ENCODE measurements at places on chromosomes 6 and 20.
A peak's percentile ranks its signal among the peaks of the same experiment; 100 is the strongest.

DNA sequence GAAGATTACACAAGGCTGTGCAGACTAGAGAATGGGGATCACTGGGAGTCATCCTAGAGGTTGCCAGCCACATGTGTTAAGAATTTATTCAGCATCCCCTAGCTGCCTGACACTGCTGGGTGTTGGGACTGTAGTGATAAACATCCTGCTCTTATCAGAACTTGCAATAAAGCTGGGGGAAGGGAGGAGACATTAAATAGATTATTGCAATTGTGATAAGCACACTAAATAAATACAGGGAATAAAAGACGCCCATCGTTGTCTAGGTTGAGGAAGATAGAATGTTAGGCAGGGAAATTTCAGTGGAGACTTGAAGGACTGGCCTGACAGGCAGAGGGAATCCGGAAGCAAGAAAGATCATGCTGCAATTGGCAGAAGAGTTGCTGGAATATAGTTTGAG, 33.2 kb upstream of the TRAM2 start:
- no peak for DNase-seq

GRCh38 chr20:3783068-3783489, 1.8 kb upstream of the SPEF1 start:
- peak; percentile 36 for DNase-seq

DNA sequence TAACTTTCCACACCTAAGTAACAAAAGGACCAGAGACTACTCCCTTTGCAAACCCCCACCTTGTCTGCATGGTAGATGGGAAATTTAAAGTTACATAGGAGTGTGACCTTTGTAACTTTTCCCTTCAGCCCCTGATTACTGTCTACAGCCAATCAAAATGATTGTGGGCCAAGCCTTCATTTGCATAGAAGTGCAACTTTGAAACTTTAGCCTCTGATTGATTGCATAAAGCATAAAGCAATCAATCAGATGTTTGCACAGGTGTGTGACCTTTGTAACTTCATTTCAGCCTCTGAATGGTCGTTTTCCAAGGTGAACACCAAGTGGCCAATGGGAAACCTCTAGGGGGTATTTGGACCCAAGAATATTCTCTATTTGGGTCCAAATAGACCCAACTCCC, 46.1 kb downstream of the PRKN start:
- DNase-seq: no peak

DNA sequence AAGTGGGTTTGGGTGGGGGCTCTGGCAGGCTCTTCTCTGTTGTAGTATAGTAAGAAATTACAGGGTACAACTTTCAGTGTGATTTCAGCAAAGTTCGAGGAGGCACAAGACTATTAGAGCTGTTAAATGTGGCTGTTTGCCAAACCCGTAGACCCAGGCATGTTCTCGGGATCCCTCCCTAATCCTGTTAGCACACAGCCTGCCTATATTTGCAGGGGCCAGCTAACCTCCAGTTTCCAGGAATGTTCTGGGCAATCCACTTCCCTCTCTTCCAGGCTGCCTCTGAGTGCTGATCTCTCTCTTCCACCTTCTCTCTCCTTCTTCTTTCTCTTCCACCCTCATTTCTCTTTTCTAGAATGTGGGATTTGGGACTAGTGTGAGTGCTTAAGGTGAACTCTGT, 34.8 kb upstream of the ZFP64 start:
- DNase-seq: no peak

GRCh38 chr6:130697271-130697994, 129.8 kb upstream of the SMLR1 start:
- DNase-seq: no peak

DNA sequence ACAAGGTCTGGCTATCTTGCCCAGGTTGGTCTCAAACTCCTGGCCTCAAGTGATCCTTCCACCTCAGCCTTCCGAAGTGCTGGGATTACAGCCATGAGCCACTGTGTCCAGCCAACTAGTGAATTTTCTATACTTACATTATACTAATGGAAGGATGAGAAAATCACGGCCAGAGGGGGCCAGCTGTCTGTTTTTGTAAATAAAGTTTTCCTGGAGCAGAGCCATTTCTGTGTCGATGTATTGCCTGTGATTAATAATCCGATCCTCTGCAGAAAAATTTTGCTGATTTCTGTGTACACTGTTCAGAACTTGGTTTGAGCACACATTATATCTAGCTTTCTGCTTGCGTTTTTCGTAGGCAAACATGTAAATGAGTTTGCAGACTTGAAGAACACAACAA, 28.8 kb downstream of the PTPRT start:
- DNase-seq: no peak

DNA sequence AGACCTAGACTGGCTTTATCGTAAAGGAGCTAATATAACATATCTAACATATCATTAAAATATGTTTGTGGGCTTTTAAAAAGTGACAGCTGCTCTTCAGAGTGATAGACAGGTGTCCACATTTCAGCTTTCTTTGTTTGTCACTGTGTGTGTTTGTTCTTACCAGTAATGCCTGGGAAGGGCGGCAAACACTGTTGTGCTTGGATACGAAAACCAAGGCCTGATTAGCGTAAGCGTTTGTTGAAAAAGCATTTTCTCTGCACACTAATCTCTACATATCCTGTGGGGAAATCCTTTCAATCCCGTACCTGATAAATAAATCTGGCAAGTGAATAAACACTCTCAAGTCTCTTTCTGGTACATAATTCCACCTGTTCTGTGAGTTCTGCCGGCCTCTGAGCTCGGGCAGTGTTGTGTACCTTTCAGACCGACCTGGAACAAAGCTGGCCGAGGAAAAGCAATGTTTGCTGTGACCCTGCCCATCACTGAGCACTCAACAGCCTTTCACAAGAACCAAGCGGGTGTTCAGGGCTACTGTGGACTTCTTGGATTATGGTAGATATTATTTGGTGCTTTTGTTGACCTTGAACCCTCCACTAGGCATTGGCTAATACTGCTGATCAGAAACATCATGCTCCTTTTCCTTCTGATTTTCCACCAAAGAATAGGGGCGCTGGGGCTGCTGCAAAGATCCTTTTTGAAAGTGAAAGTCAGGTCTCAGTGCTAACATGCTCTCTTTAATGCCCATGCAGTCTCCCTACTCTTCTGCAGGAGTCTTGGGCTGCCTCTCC, 100.4 kb downstream of the CD83 start:
- no peak for DNase-seq

GRCh38 chr20:42051921-42052320, 433.7 kb upstream of the CHD6 start:
- no peak for DNase-seq

- DNase-seq: no peak
Measured at GRCh38 chr20:39146394-39146793, 184.2 kb downstream of the DHX35 start.

- no peak for DNase-seq
Measured at GRCh38 chr6:69280858-69281257, 516.0 kb downstream of the LMBRD1 start.

GRCh38 chr6:36297511-36297910, 27.7 kb downstream of the PNPLA1 start:
- DNase-seq: no peak

DNA sequence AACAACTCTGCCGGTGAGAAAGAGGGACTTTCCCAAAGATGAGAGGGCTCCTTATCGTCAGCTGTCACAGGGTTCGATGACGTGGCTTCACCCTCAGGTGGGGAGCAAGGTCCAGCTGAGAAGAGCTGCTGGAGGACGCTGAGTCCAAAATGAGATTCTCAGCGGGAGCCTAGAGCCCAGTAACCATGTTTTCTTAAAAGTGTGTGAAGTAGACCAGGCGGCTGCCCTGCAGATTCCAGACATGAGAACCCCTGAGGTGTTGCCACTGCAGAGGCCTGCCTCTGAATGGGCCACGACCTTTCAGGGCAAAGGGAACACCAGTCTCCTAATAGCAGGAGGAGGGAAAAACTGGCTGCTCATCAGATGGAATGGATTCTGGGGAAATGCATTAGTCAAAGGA, 375.1 kb downstream of the BTBD9 start:
- DNase-seq: peak; percentile 63

DNA sequence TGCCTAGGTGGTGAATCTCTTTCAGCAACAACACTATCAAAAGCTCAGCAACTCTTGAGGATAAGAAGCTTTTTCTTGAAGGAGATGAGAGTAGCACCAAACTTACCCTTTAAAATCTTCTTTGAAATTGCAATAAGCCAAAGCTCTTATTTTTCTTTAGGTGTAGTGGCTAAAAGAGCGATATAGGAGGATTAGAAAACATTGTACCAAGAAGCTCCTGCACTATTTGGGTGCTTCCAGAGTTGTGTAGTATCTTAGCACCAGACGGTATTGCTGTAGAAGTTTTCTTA, 1.2 kb downstream of the FUT9 start:
- DNase-seq: no peak

DNA sequence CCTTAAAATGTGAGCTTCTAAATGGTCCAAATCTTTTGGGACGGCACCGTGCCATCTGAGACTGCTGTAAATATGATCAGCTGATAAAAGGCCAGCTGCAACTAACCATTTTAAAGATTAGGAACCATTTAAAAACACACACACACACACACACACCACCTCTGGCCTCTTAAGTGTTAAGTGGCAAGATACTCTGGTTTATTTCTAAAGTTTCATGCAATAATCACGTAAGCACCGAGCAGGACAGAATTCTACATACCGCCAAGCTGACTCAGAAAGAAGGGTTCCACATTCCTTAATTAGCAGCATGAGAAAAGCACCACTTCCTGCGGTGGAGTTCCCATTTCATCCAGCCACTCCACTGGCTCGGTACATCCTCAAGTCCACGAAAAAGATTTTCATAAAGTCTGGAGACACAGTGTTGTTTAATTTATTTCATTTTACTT, 17.8 kb upstream of the ZNF217 start:
- peak; percentile 38 for DNase-seq

DNA sequence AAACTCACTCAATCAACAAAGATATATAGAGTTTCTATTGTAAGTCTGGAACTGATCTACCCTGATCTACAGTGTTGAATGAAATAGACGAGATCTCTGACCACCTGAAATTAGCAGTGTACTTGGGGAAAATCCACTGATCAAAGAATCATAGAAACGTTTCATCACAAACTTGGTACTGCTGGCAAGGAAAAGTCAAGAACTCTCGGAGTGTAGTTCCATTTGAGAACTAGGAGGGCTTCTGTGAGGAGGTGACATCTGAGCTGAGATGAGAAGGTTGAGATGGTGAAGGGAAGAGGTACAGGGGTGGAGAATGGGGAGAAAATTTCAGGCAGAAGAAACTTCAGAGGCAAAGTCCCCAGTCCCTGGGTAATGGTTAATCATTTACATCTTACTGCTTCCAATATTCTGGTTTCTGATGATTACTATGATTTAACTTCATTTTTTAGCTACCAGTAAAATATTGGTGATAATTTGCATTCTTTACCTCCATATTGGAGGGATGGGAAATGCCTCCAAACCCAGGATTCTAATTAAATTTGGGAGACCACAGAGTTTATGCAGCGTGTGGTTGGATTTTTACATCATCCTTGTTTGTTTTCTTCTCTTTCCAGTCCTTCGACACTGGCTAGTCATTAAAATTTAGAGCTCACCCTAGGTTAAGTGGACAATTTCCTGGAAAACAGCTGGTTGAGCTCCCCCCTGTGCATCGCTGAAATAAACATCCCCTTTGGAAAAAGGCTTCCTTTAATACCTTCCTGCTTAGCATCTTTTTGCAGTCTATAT, 191.9 kb downstream of the BCAS1 start:
- DNase-seq: no peak

GRCh38 chr6:113439866-113440265, 417.3 kb upstream of the MARCKS start:
- no peak for DNase-seq

DNA sequence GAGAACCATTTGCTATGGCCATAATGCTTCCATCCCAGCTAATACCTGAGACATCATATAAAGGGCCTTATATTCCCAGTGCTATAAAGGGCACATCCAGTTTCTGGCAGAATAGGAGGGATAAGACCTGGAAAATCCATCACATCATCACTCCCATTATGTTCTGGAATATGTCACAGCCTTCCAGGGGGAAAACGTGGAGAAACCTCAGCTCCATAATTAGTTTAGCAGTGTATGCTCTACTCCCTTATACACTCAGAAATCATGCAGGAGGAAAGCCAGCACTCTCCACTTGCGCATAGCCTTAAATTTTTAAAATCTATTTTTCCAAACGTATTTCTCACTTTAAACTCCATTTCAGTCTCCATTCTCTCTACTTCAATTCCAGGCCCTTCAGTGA, 140.9 kb downstream of the ADGB start:
- no peak for DNase-seq

- peak; percentile 87 for DNase-seq
Measured at GRCh38 chr6:33744001-33744848, 2.5 kb downstream of the IP6K3 start.

GRCh38 chr6:90370493-90370959, 73.9 kb upstream of the BACH2 start:
- no peak for DNase-seq

DNA sequence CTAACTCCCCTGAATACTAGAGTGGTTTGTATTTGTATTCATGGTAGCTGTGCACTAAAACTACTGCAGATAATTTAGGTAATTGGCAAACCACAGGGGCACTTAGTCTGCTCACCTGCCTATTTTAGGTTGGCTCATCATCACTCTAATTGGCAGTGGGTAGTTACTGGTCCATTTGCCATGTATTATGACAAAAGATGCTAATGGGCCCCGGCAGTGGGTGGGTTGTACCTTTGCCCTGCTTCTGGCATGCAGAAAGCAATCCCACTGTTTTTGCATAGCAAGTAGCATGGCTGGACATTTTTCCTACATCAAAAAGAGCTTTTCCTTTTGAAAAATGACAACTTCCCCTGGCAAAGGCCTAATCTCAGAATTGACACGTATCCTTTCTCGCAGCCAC, 741.4 kb upstream of the MAP3K7 start:
- DNase-seq: no peak

- DNase-seq: no peak
Measured at GRCh38 chr6:42251500-42251899, 33.8 kb upstream of the MRPS10 start.

GRCh38 chr6:19320111-19320581, 517.0 kb upstream of the ID4 start:
- DNase-seq: no peak

DNA sequence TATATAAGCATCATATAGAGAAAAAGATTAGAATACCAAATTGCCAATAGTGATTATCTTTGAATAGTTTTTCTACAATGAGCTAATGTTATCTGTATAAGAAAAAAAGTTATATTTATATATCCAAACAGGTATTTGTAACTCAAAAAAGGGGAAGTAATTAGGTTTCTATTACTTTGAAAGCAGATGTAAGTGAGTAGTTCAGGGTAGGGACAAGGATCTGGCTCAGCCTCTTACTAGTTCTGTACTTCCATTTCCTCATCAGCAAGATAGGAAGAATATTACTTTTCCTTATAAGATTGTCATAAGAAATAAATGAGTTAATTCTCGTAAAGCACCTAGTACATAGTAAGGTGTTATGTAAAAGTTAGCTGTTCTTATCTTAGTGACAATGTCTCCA, 32.2 kb downstream of the AHI1 start:
- DNase-seq: no peak

GRCh38 chr20:4894409-4894808, 106.9 kb downstream of the SLC23A2 start:
- no peak for DNase-seq

- DNase-seq: no peak
Measured at GRCh38 chr20:20204256-20204655, 151.9 kb downstream of the CFAP61 start.

GRCh38 chr6:23016696-23017095, 447.3 kb downstream of the HDGFL1 start:
- no peak for DNase-seq

GRCh38 chr6:83893024-83893423, 33.5 kb downstream of the CYB5R4 start:
- DNase-seq: no peak

All from ecto neural progenitor cell (in vitro differentiated cells).